ENCODE measurements at places on chromosomes 4 and X.

DNA sequence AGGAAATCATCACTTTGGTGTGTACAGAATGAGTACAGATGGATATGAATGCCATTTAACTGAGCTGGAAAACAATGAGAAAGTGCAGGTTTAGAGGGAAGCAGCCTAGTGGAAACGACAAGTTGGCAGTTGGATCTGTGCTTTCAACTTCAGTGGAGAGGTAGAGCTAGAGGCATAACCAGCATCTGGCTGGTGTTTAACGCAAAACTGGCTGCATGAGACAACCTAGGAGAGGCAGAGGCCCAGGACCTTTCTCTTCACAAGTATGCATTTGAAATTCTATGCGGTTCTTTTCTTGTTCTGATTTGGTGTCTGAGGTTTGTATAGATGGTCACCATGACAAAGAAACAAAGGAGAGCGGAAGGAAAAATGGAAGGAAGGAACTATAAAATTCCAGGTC, 63.1 kb downstream of the ANXA5 start:
- peak; percentile 42 for DNase-seq

- DNase-seq: no peak
Observed at GRCh38 chr4:167715176-167715575, 377.2 kb upstream of the ANXA10 start.

- DNase-seq: peak; percentile 52
Observed at GRCh38 chr4:80133240-80133783, 60.3 kb upstream of the ANTXR2 start.

DNA sequence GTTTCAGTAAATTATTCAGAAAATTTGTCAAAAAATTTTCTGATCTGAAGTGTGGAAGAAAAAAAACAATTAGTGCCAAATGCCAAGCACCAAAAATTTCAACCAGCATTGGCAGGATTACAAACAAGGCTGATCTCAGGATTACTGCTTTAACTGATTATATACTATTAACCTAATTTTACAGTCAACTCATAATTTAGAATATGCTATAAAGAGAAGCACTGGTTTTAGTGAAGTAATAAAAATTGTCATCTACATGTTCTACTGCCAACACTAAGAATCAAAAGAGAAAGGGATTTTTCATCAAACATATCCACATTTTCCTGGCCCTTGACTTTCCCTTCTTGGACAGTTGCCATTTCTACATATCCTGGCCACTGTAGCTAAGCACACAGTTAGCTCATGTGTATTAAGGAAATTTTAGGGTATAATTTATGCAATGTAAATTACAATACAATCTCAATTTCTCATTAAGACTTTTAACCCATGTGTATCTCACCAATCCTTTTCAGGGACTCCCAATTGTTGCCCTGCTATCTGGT, 33.8 kb downstream of the THOC2 start:
- DNase-seq: no peak

DNA sequence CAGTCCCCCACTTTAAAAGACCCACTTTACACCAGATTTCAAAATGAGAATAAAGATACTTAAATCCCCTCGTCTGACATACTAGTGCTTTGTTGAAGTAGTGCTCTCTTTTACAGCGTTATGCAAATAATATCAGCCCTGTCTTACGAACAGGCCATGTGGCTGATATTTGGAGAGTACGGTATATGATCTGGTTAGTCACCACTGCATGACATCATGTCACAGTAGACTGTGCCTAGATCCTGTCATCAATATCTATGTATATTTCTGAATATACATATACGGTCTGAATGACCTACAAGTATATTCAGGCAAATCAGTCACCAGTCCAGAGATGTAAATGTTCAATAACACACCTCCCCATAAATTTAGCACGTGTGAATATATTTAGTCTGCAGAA, 25.4 kb upstream of the XAGE1B start:
- no peak for DNase-seq

DNA sequence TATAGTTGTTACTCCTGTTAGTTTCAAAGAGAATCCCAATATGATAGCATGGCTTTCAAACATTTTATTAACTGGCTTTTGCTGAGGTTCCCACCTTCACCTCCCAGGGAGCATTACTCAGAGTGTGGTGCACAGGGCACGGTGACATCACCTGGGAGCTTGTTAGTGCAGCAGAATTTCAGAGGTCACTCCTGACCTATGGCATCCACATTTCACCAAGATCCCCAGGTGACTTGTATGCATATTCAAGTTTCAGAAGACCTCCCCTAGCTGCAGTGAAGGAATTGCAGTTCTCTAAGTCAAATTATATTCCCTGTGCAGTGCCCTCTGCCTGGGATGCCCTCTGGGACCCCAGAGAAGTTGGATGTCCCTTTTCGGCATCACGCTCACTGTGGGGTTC, 29.7 kb upstream of the LNX1 start:
- DNase-seq: no peak

DNA sequence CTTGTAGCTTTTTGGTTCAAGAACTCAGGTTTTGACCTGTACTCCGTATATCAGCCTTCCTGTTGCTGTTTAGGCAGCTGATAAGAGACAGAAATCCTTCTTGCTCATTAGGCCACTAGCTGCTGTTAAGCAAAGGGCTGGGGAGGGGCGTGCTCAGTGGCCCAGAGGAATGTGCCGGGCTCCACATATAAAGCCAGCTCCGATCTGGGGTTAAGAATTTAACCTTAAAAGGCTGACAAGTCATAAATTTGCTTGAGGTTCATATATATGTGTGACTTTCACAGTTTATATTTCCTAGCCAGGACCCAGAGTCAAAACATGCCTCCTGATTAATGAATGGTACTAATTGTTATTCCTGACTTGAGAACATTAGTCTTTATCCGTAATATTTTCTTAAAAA, 15.3 kb downstream of the GPC3 start:
- no peak for DNase-seq

DNA sequence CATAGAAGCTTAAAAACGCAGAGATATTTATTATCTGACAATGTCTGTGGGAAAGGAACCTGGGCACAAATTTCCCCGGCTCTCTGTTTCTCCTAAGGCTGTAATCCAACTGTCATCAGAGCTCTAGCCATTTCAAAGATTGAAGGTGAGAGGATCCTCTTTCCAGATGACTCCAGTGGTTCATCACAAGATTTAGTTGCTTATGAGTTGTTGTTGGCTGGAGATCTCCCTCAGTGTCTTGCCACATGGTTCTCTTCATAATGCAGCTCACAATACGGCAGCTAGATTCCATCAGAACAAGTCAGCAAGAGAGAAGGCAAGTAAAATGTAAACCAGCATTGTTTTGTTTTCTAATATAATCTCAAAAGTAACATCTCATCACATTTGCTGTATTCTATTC, 369.4 kb downstream of the GASK1B start:
- no peak for DNase-seq

GRCh38 chr4:145694929-145695328, 15.0 kb downstream of the C4orf51 start:
- DNase-seq: no peak

- DNase-seq: no peak
Observed at GRCh38 chr4:76987685-76988084, 38.1 kb downstream of the SEPTIN11 start.

DNA sequence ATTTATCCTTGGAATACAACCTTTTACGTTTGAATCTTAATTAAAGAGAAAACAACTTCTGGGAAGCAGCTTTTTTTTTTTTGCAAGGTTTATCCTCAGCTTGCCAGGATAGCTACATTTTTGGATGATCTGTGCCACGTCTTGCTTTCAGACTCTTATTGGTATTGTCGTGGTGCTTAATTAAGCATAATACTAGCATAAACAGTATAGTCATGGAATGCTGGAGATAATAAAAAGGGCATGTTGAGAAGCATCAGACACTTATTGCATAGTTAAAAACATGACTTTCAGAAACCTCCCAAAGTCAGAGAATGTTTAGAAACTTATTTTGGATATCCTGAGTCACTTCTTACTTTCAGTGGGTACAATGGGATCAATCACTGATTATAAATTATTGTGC, 77.0 kb downstream of the PALLD start:
- DNase-seq: no peak

- DNase-seq: no peak
Observed at GRCh38 chr4:142741995-142742394, 104.1 kb downstream of the INPP4B start.

GRCh38 chr4:55707507-55707906, 71.4 kb upstream of the NMU start:
- DNase-seq: no peak

DNA sequence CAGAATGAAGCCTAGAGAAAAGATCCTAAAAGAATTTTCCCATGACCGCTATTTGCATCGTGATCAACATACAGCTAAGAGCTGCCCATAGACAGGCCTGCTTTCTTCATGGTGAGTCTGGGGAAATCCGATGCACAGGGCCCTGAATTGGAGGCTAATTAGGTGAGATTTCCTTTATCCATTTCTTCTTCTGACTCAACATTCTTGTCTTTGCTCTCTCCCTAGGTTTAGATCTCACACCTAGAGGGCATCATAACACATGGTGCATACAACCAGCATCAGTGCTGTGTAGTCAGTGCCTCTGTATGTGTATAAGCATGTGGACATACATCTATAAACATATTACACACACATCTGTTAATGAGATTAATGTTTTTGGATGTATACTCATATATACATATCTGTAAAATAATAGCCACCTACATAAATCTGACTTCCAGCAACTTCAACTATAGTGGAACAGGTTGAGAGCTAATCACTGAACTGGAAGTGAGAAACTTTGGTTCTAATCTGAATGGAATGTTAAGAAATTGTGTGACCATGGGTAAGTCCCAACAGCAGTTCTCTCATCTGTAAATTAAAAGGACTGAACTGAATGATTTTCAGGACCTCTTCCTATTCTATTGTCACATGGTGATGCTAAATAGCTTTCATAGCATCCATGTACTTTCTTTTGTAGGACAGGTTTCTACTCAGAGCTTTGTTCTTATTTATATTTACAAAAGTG, 17.5 kb downstream of the GATB start:
- DNase-seq: no peak

DNA sequence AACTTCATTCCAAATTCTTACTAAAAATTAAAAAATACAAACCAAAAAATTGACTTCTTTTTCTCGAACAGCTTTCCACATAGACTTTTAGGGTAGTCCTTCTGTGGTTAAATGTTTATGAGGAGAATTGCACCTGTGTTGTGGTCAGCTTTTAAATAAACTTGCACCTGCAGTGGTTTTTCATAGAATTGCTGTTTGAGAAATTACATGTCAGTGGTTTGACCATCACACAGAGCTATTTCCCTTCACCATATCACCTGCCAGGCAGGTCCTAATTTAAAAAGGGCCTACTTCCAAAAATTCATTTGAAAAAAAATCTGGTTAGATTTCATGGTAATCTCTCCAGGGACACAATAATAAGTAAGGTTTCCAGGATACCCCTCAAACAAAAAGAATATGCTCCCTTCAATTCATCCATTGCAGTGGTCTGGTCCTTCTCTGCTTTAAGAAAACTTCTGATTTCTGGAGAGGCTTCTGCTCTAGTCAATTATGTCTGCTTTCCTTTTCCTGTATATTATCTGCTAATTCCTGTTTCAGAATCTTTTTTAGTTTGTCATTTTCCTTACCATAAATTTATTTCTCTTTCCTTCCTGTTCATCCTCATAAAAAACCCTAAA, 9.8 kb upstream of the UTP3 start:
- no peak for DNase-seq

- no peak for DNase-seq
Observed at GRCh38 chr4:21512353-21512752, 436.2 kb downstream of the KCNIP4 start.

DNA sequence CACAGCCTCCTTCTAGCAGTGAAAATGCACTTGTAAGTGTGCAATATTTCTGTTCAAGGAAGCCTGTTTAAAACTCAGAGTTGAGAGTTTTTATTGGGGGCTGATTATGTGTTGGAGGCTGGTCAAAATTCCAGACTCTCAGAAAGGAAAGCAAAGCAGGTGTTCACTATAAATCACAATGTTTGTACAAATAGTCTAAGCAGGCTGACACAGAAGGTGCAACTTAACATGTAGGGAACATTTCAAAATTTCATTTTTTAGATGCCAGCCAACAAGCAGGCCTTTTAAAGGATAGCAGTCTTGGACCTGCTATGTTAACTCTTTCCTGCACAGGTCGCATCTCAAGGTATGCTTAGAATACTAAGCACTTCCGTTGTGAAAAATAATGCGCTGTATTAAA, 112.3 kb upstream of the IL13RA1 start:
- DNase-seq: no peak

DNA sequence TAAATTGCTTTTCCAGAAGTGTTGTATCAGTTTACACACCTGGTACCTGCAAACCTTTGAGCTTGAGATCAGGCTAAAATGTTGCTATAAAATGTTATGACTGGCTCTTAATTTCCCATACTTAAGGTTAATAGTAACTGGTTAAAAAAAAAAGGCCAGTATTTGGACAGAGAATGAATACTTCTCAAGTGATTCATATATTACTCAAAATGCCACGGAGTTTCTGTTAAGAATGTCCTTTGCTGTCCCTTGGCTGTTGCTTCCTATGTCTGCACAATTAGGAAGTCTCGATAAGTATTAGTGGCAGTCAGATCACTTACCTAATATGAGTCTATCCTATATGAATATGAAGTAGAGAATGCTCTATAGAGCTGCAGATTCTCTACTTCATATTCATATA, 232.2 kb upstream of the IGFBP7 start:
- peak; percentile 11 for DNase-seq

DNA sequence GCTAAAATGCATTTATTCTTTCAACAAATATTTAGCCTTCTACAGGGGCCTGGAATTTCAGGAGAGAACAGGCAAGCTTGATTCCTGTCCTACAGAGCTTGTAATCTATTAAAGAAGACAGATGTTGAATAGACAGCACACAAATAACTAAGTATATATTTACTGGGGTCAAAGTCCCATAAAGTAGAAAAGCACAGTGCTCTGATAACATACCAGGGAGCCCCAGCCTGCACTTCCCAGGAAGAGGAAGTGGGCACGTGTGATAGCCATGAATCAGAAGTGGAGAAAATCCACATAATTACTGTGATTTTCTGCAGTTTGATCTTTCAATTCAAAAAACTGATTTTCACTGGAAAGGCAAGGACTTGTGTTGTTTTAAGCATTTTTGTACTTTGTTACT, 129.1 kb downstream of the EGF start:
- no peak for DNase-seq

GRCh38 chrX:77731821-77732419, 54.1 kb downstream of the ATRX start:
- DNase-seq: no peak

GRCh38 chrX:16750136-16750535, 30.7 kb downstream of the SYAP1 start:
- DNase-seq: no peak

- DNase-seq: no peak
Observed at GRCh38 chrX:118480172-118480571, 15.4 kb upstream of the DOCK11 start.

Measured in trophoblast cell (in vitro differentiated cells and primary cell).